Cerebellar nuclear complex (tissue), 1 donor: ENCODE measurements at places on chromosomes 13 and 19.

DNA sequence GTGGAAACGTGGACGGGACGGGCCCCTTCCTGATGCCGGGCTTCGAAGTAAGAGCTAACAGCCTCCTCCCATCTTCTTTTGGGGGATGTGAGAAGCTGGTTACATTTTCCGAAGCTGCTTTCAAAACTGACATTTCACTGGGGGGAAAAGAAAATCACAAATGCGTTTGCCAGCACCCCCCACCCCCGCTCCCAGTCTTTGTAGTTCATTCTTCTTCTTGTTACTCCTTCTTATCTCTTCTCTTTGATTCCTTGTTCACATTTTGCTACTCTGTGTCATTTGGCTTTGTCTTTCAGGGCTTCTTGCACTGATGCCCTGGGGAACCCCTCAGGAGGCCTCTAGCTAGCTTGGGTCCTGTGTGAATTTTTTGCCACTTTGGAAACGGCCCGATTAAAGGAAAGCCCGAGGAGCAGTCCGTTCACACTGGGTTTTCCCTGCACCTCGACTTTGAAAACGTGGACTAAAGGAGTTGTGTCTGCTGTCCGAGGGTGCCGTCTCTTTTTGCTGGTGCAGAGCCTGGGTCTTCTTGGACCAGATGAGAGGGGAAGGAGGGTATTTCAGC lies 1.3 kb downstream of the CARM1 start:
- DNase-seq: no peak

DNA sequence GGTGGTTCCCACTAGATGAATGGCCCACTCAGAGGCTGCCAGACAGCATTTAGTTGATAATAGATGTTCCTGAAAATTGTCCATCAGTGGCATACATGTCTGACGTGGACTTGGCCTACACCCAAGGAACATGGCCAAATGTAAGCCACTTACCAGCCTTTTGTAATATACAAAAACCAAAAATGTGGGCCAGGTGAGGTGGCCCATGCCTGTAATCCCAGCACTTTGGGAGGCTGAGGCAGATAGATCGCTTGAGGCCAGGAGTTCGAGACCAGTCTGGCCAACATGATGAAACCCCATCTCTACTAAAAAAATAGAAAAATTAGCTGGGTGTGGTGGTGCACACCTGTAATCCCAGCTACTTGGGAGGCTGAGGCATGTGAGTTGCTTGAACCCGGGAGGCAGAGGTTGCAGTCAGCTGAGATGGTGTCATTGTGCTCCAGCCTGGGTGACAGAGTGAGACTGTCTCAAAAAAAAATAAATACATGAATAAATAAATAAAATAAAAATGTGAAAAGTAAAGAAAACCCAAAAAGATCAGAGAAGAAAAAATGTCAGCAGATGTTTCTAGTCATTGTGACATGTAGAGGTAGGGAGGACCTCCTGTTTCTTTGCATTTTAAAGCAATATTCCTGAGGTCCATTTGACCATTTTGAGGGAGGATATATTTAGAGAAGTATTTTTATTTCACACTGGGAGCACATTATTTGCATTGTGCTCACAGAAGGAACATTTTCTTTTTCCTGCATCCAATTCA lies 7.1 kb upstream of the WTIP start:
- DNase-seq: no peak

DNA sequence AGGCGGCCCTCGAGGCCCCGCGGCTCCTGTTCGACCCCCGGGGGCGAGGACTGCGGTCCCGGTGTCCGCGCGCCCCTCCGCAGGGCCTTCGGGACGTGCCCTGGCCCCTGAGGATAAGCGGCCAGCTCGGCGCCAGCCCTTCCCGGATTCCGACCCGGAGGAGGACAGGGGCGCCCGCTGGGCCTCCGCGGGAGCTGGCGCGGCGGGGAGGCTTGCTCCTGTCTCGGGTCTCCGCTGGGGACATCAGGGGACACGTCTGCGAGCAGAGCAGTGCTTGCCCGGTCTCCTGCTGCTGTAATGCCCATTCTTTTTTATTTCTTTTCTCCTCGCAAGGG lies 829 bp downstream of the B3GLCT start:
- DNase-seq: no peak

DNA sequence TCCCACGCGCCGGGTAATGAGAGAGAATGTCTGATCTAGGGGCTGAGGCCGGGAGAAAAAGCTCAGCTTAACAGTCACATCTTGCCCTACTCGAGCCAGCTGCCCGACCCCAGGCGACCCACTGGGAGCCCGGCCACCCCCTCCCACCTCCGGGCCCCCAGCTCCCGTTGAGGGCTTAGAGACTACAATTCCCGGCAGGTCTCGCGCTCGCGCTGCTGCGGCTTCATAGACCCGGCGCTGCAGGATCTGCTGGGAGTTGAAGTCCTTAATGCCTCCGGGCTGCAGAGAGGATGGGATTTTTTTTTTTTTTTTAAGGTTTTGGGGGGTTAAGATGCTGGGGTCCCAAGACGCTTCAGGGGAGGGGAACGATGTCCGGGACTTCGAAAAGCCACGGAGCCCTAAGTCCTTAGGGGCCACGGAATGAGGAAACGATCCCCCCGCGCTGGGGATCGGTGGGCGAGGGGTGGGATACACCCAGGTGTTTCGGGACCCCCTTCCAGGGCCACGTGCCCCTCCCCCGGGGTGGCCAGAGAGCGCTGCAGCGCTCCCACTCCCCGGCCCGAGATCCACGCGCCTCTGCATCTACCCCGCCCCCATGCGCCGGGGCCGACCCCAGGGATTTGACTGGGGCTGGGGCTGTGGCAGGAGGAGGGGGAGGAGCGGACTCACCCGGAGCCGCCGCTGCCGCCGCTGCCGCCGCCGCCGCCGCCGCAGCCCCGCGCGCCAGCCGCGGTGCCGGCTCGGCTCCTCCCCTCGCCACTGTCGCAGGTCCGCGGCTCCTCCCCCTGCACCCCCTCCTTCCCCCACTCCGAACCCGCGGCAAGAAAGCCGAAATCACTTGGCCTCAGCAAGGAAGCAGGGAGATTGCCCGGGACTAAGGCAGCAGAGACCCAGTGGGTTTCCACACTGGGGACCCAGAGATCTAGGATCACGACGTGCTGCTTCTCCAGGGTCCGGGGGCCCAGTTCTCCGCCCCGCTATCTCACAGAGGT lies at the start of gene SYT3:
Gene SYT3, minus strand, starts transcription at position 761 of the 992 bp plus-strand sequence. CDS start 2,470 bp downstream, outside the sequence.
- DNase-seq: peak; percentile 62

GRCh38 chr13:110450941-110451730 lies 110.4 kb downstream of the RAB20 start:
- no peak for DNase-seq
